ENCODE measurements at places on chromosomes 1 and 21.

DNA sequence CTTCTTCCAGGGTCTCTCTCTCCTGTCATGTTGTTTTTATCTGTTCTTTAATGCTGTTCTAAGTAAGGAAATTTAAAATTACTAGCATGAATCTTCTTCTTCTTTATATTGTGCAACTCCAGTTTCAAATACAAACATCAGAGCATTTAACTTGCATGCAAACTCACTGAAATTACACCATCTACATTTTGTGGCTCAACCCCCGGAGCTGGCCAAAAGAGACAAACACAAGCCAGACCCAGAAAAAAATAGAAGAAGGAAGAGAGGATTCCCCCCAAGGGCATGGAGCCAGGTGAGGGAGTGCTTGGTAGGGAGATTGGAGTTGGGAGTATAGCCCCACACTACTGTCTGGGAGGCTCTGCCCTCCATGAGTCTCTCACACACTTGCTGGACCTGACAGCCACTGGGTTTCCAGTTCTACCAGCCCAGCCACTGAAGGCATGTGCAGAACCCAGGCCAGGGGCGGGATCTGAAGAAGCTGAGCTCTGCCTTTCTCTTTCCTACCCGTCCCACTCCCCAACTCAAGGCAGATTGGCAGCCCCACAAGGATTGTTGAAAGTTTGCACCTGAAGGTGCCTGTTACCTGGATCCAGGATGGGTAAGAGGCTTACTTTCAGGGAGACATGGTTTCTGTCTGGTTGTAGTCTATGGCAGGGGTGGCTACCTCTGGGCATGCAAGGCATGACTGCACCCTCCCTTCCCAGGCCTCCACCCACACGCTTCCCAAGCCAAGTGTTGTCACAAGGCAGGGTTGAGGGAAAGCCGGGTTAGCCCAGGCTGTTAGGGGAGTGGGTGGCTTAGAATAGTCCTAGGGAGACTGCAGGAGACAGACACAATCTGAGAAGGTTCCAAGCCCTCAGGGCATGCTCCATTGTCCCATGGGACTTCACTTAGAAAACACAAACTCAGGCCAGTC lies 297.2 kb downstream of the TGFB2 start:
- peak; percentile 41 for DNase-seq

DNA sequence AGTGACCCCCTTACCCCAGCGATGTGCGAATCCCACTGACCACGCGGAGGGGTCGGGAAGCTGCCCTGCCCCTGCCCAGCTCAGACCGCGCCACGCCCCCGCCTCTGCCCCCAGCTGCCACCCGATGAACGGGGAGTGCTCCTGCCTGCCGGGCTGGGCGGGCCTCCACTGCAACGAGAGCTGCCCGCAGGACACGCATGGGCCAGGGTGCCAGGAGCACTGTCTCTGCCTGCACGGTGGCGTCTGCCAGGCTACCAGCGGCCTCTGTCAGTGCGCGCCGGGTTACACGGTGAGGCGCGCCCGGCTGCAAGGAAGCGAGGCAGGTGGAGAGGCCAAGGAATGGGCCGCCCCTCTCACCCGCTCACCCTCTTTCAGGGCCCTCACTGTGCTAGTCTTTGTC lies 11.9 kb upstream of the LRRC71 start:
- DNase-seq = no peak

GRCh38 chr1:36086529-36087232 lies 2.0 kb upstream of the ADPRS start:
- no peak for DNase-seq

- no peak for DNase-seq
These were observed 32.9 kb upstream of the RIPK4 start for GRCh38 chr21:41799763-41800162.

- DNase-seq = no peak
These were observed 21.6 kb upstream of the SLC45A3 start for GRCh38 chr1:205701891-205702290.

GRCh38 chr1:107529511-107530149 lies 388.8 kb downstream of the NTNG1 start:
- peak; percentile 31 for DNase-seq

- DNase-seq = no peak
These were observed 78.7 kb downstream of the ETS2 start for GRCh38 chr21:38884440-38884839.

- no peak for DNase-seq
These were observed 20.6 kb downstream of the JUN start for GRCh38 chr1:58763214-58763613.

DNA sequence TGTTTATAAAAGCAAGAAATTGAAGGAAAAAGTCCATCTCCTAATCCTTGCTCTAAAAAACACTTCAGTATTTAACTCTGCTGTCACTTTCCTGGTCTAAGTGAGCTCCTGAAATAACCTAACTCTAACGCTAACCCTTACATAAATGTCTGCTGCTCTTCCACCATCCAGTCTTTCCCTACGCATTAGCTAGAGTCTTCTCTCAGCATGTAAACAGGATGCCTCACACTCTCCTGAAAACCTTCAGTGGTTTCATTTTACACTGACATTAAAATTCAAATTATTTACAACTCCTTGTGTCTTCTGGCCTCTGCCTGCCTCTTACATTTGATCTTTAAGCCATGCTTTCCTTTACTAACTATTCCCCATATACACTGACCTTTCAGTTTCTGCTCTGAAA lies 697.6 kb upstream of the CXADR start:
- no peak for DNase-seq

DNA sequence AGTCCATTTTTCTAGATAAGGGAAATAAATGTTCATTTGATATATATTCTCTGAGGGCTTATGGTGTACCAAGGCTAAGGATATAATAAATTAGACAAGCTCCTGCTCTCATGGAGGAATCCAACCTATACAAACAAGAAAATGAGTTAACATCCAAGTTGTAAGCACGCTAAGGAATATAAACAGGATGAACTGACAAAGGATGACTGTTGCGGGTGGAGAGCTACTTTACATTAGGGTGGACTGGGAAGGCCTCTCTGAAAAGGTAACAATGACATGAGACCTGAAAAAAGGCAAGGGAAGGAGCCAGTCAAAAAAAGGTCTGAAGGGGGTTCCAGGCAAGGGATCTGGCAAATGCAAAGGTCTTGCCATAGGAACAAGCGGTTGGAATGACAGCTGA lies 3.1 kb downstream of the BCAR3 start:
- DNase-seq = no peak

- DNase-seq = no peak
These were observed 25.8 kb downstream of the INTS7 start for GRCh38 chr1:212009561-212009960.

DNA sequence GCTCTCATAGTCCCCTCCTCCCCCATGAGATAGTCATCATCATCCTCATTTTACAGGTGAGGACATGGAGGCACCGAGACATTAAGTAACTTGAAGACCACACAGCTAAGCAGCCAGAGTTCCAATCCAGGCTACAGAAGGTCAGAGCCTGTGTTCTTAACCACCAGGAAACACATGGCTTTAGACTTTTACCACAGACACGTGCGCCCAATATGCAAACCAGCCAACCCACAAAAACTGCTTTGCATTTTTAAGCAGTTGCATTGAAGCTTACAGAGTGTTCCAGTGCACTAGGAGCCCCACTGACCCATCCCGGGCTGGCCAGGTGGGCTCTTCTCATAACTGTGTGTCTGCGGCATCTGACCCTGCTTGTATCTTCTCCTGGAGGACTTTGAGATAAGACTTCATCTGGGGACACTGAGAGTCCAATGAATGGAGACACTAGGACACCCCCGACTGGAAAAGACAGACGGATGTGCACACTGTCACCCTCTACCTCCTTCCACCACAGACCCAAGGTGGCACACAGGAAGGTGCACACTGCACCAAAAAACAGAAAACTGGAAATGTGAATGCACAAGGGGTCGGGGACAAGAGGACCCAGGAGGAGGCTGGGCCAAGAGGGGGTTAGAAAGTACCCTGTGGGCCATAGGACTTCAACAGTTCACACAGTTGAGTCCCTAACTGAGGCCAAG lies 56.4 kb downstream of the ETS2 start:
- DNase-seq = no peak

DNA sequence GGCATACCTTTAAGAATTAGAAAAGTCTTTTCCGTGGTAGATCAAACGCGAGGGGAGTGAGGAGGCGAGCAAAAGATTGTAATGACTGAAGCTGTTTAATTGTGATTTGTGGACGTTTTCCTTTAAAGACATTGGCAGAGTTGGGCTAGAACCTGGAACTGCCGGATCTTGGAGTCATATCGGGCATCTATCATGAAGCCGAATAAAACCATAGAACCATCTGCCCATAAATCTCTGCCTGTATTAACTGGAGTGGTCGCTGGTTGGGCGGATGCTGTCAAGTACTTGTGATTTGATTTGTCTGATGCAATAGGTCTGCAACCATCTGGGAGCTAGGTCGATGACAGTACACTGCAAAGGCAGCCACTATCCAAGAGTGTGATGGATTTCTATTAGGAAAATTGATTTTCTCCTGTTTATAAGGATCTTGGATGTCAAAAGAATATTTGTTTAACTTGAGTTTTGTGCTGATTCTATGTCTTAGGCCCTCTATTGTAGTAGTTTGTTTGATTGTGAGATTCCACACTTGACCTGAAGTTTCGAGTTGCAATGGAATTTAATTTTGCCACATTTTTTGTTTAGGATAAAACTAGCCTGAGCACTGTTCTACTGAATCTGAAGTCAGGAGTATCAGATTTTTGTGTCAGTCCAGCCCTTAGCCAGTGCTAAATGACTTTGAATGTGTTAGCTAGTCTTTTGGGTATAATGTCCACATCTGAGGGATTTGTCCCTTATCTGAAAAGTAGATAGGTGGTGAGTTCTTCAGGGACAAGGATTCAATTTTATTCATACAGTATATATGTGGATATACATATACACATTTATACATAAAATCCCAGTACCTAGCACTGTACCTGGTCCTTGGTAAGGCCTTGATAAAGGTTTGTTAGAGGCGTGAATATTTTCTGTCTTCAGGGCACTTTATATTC lies 1.2 kb downstream of the SARS1 start:
- peak; percentile 93 for DNase-seq

DNA sequence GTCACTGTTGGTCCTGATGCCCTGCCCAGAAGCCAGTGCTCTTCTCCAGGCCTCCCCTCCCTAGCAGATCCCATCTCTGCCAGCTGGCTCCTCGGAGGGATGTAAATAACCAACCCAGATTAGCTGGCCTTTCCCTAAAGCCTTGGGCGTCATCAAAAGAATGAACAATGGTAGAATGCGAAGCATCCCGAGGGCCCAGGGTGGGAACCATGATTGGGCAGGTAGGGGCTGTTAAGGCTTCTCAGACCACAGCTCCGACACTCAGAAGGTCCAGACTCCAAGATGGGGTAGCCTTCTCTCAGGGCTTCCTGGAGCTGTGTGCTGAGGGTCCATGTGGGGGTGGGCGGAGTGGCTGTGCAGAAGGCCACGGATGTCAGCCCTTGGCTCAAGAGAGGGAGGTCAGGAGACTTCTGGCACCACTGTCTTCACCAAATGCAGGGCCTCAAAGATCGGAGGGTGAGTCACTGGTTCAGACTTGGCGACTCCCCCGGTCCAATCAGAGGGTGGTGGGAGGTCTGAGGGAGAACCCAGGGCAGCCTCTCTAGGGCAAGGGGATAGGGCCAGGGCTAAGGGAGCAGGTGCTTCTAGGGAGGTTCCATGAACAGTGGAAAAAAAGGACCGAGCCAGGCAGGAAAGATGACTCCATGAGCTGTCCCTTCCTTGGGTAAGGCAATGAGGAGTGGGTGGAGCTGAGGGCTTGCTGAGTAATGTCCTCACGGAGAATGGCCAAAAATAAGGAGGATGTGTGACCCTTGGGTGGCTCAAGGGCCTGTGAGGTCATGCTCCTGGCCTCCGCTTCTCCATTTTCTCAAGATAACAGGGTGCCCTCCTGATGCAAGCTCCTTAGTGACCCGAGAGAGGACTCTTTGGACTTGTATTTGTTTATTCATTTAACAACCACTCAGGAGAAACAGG lies 58.4 kb upstream of the EPS8L3 start:
- no peak for DNase-seq

GRCh38 chr1:47003896-47004403 lies 19.5 kb upstream of the CYP4X1 start:
- no peak for DNase-seq

Data from AG09309 (cell line).